ENCODE measurements at places on chromosomes 5 and 9.

GRCh38 chr9:109401169-109401989 is 80.5 kb upstream of the EPB41L4B start:
- peak; percentile 29 for DNase-seq

DNA sequence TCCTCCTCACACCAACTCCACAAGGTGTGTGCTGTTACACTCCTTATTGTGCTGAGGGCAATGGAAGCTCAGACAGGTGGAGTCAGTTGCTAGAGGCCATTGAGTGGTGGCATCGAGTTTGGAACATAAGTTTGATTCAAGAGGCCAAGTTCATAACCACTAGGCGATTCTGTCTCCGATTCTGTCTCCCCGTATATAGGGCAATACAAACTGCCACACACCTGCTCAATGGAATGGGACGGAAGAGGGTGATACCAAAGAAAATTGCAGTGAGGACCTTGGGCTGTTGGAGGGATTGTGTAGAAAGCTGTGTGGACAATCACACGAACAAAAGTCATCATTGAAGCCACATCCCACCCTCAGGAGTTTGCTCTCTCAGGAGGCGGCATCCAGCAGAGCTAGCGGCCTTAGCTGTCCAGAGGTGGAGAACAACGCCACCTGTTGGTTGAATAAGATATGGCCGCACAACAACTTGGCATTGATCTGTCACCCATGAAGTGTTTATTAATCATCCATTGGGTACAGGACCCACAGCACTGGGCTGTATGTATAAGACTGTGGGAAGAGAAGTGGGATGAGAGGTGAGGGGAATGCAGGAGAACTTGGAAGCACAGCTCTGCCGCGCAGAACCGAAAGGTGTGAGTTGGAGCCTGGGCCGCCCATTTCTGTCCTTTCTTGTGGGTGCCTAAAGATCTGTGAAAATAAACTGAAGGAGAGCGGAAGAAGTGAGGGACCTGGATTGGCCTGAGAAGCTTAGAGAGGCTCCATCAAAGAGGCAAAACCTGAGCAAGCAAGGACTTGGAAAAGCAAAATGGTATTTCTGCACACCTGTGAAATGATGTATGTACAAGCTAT is 16.1 kb upstream of the NEUROG1 start:
- peak; percentile 38 for DNase-seq

DNA sequence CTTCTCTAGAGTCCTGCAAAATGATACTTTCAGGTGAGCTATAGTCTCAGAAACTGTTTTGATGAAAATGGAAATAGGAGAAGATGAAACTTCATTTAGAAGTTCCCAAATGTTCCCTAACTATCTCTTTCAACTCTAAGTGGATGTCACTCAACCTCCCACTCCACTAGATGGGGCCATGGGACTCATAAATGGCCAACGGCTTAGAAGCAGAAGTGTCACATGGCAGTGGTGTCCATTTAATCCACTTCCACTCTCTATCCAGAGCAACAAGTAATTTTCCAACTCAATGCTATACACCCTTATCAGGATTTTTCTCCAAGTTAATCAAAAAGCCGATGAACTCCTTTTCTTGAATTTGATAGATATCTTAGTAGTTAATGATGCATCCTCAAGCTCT is 295.7 kb downstream of the EDIL3 start:
- DNase-seq, result no peak

- DNase-seq, result no peak
Measured at GRCh38 chr9:42388146-42388690, 204.8 kb downstream of the SPATA31A6 start.

DNA sequence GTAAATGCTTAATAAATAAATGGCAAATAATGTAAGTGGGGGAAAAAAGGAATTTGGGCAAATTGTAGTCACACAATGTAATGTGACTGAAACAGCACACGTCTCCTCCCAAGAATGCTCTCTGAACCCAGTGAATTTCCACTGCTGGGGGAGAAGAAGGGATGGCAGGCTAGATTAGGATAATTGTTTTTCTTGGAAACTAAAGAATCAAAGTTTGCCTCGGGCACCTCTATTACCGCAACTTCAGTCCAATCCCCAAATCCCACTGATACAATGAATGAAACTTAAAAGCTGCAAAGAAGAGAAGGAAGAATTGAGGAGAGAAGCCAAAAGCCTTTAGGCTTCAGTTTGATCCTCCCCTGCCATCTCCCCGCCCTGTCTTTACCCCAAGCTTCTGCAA is 423.2 kb upstream of the PAPPA start:
- DNase-seq, result no peak

GRCh38 chr5:147968855-147969254 is 62.5 kb upstream of the C5orf46 start:
- DNase-seq, result no peak

- DNase-seq, result peak; percentile 7
Measured at GRCh38 chr9:127549751-127550150, 62.3 kb upstream of the STXBP1 start.

GRCh38 chr9:91341258-91341746 is 20.4 kb downstream of the AUH start:
- no peak for DNase-seq

DNA sequence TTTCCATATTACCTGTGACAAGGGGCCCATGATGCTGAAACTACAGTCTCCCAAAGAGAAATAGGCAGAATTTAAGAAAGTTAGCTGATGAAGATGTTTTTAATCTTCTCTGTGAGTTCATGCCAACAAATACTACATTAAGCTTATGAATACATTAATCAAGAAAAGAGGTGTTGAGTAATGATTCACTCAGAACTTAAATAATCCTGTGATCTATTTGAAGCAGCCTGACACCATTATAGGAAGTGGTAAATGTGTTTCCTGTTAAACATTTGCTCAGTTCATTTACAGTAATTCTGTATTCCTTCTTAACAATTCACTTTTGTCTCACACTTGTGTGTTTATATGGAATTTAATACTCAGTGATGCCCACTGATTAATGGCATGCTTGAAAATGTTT is 75.0 kb upstream of the IZUMO3 start:
- DNase-seq, result no peak

GRCh38 chr5:142210864-142211412 is 102.4 kb downstream of the NDFIP1 start:
- DNase-seq, result no peak

DNA sequence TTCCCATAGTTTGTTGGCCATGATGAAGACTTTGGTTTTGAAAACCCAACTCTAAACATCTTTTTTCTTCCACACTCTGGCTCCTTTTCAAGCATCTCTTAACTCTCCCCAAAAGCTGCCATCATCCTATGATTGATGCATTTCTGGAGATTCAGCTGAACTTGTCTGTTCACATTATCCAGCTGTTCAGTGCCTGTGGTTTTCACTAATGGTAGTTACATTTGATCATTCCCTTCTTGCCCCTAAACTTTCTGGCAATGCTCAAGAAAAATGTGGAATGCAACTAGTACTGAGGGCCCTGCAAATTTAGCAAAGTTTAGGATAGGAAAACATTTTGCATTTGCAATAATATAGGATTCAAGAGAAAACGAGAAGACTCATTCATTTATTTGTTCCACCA is 267.5 kb downstream of the ENC1 start:
- no peak for DNase-seq
